ENCODE measurements at places on chromosomes 16 and 17. TPM values are rescaled to one million over a fixed set of nuclear protein-coding genes. Genes with fewer than 3 reads are reported as not detected.

Gene SLC16A13
- 9.0 TPM for total RNA-seq

DNA sequence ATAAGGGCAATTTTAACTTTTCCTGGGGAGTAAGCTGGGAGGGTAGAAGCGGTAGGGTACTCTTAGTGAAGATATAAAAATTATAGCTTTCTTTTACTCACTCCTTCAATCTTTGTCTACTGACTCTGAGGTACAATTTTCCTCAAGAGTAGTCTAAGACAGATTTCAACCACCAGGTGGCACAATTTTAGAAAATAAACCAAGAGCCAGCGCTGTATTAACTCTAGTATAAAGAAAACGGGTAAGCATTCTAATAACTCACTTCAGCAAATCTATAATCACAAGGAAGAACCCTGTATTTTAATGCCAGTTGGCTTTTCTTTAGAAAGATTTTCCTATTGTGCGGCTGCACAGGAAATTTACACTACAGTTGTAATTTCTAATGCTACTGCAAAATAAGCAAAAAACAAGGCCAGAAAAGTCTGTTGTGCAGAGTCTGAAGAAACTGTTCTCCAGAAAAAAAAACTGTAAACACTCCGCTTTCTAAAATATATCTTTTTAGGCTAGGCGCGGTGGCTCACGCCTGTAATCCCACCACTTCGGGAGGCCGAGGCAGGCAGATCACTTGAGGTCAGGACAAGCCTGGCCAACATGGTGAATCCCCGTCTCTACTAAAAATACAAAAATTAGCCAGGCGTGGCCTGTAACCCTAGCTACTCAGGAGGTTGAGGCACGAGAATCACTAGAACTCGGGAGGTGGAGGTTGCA, 1.9 kb downstream of the CMC2 start:
- peak; percentile 34 for DNase-seq

DNA sequence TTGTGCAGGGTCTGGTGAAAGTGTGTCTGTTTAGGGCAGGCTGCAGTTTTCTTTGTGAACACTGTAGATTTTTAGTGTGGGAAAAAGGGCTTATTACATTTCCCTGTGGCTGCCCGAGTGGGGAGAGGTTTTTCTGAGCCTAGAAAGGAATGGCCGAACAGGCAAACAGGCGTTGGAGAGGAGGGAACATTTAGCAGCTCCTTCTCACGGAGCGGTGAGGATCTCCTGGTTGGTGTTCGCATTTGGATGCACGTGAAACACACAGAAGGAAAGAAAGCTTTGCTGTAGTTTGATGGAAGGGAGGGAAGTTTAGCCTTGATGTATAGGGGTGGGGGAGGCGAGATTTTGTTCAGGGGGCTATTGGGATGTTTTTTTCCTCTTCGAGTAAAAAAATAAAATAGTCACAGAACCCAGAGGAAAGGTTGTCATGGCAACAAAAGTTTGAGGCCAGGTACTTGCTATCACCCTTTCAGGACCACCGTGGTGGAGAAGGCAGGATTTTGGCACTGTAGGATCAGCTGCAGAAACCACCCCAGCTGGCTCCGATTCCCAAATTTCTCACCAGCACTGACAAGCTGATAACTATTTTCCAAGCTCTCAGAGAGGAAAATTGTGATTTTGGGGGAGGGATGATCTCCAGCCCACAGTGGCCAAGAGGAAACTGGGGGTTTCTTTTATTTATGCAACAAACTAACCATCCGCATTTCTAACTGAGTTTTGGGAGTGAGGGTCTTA, 3.5 kb downstream of the GSG1L start:
- no peak for DNase-seq

Gene EVPL
- total RNA-seq = 28.5 TPM

Gene C16orf46
- 0.58 TPM for total RNA-seq

GRCh38 chr17:60134396-60135150, 15.2 kb upstream of the CA4 start:
- no peak for DNase-seq

GRCh38 chr17:60352071-60352470, 39.9 kb downstream of the USP32 start:
- no peak for DNase-seq

Gene FSCN2
- total RNA-seq = 4.9 TPM

Gene ABCA6
- total RNA-seq = 9.0 TPM

DNA sequence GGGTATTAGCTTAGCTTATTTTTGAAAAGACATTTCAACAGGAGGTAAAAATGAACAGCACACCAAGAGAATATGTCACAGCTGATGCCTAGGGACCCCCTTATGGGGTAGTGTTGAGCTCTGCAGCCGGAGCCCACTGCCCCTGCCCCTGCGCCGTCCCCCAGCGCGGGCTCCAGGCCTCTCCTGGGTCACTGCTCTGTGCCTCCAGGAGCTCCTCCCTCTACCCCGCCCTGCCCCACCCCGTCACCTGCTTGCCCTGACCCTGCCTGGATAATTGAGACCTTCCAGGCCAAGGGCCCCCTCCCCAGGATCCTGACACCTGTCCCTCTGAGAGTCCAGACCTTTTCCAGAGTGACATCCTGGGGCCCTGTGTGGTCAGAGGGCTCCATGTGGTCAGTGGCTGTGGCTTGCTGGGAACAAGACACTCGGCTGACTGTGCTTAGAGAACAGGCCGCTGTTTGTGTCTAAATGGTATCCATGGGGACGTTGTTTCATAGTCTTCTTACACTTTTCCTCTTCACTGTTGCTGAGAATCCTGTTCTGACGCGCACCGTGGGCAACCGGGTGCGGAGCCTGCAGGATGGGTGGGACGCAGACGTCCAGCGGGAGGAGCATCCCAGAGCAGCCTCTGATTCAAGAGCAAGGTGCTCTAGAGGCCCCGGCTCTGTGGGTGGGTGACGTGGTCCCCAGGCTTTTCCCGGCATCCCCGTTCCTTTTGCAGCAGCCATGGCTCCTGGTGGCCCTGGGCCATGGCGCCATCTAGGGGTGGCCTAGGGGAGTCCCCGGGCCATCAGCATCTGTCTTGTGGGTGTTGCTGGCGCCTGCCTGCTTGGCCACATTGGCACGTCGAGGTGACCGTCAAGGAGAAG, 20.0 kb upstream of the WFIKKN1 start:
- DNase-seq = no peak

- DNase-seq = no peak
Observed at GRCh38 chr16:72198771-72199201, 26.8 kb upstream of the PMFBP1 start.

DNA sequence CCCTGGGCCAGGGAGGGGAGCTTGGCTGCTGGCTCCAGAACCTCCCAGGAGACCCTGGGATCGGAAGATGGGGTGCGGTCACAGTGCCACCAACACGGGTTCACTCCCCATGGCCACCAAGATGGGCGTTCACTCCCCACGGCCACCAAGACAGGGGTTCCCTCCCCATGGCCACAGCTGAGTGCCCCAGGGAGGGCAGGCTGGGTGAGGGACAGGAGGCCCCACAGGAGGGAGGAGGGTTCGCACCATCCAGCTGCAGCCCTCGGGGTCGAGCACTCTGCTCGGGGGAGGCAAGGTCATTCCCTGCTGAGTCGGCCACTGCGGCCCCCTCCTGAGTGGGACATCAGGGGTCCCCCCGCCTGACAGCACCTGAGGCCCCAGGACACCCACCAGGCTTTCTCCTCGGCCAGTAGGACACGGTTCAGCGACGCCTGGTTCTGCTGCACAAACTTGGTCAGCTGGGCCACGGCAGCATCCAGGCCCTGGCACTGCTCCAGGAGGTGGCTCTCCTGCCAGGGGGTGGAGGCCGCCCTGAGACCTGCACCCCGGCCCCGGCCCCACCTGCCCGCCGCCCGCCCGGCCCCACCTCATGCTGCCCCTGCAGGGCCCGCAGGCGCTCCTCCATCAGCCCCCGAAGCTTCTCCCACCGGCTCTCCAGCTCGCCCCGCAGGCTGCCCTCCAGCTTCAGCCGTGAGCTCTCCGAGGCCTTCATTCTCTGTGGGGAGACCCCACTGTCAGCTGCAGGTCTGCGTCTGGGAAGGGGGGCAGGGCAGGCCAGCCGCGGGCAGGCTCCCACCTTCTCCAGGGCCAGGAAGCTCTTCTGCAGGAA, 5.9 kb downstream of the CCDC154 start:
- no peak for DNase-seq

Gene TPPP3
- 8.3 TPM for total RNA-seq

DNA sequence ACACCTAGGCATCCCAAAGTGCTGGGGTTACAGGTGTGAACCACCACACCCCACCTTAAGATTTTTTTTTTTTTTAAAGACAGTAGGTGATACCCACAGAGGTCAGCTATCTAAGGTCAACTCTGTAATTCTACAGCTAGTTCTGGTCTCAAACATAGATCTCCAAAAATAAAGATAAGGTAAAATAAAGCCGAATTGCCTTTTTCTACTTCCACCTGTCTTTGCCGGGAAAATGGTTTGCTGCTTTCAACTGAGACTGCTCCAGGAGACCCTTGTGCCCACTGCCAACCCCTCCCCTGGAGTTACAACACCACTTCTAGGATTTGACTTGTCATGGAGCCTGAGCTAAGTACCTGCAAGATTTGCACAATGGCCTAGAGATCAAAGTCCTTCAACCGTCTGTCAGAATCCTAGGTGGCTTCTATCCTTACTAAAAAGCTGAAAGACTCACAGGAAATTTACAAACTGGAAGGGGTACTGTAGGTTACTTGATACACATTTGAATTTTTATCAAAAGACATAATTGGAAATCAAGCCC, 4.7 kb upstream of the CNOT1 start:
- no peak for DNase-seq

Gene NXPH3
- 3.6 TPM for total RNA-seq

DNA sequence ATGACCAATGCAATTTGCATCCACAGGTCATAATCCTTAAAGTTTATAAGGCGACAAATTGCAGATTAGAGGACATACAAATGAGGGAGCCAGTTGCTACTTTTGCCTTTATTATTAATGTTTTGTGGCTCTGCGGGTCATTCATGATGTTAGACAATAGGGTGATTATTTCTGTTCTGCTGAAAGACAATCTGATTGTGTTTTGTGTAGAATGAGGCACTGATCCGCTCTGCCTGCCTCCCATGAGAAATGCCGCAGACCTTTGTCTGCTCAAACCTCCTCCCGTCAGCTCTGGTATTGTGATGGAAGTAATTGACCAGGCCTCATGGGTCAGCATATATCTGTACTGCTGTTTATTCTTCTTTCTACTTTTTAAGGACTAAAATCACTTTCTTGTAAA, 224.9 kb downstream of the PRKCA start:
- DNase-seq = no peak

Gene ABCC11
- total RNA-seq = 0.61 TPM

- peak; percentile 49 for DNase-seq
Observed at GRCh38 chr17:40516581-40517285, 15.3 kb upstream of the TNS4 start.

DNA sequence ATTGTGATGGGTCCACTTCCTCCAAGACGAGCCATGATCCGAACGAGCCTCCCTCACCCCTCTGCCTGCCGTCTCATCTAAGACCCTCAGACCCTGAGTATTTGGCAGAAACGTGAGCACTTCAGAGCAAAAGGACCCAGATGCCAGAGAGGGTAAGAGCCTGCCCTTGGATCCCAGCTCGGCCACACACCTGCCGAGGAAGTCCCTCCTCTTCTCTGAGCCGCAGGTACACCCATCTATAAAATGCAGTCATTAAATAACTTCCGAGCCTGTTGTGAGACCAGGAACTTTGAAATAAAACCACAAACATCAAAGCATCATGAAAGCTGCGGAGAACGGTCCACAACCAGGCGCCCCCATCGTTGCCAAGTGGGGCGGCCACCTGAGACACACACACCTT, 64.8 kb upstream of the DOC2B start:
- DNase-seq = peak; percentile 39

DNA sequence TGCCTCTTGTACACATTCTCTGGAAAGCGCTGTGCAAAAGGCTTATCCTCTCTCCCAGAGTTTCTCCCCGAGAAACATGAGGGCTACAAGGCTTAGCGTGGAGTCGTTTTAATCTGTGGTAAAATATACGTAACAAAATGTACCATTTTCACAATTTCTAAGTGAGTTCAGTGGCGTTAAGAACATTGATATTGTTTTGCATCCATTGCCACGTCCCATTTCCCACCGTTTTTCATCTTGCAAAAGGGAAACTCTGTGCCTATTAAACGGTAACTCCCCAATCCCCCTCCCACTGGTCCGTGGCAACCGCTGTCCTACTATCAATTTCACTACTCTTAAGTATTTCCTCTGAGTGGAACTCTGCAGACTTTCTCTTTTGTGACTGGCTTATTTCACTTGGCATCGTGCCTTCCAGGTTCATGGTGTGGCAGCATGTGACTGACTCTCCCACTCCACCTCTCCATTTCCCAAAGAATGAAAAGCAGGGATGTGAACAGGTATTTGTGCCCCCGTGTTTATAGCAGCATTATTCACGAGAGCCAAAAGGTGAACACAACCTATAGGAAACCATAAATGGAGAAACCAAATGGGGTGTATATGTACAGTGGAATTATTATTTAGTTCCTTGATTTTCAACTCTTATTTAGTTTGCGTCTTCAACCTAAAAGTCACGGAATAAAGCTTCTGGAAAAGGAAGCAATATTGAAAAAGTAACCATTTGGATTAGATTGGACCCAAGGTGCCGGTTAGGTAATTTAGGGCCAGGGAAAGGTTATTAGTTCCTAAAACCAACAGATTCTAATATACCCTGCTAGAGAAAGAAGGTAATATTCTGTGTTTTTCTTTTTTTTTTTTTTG, 1.1 kb upstream of the USP32 start:
- DNase-seq = peak; percentile 67

- no peak for DNase-seq
Observed at GRCh38 chr16:88346680-88347505, 35.9 kb upstream of the ZNF469 start.

DNA sequence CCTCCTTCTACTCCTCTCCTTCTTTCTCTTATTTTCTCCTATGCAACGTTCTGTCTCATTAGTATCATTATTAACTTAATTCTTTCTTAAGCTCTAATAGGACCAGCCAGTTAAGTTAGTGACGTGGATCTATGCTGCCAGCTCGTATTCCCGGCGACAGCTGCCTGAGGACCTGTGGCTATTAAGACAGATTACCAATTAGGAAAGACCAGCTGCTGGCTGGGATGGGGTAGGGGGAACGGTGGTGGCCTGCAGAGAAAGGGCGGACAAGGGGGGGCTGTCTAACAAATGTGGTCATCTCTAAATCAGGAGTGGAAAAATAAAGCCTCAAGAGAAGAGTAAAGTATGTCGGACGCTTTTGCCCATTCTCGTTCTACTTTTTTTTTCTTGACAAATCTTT, 770 bp upstream of the MYH3 start:
- DNase-seq = no peak

DNA sequence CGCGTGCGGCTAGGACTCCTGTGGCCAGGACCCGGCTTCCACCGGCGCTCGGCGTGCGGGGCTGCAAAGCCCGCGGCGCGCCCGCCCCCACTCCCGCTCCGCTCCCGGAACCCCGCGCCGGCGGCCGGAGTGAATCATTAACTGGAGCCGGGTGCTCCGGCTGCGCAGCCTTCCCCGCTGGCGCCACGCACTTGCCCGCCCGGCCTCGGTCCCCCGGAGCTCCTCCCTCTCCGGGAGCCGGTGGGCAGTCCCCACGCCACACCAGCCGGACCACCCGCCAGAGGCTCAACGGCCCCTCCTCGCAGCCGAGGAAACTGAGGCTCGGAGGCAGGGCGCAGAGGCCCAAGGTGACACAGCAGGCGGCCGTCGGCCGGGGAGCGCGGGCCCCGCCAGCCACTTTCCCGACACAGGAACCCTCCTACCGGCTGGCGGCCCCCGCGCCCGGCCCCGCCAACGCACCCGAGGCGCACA, 580 bp downstream of the BCAR1 start:
- DNase-seq = peak; percentile 69

Gene PERCC1
- total RNA-seq = not detected

- DNase-seq = no peak
Observed at GRCh38 chr16:5315914-5316313, 218.3 kb upstream of the EEF2KMT start.

- no peak for DNase-seq
Observed at GRCh38 chr16:16093628-16094332, 129.5 kb downstream of the ABCC6 start.

GRCh38 chr17:74070374-74070773, 133.1 kb upstream of the RPL38 start:
- no peak for DNase-seq
